ENCODE measurements at places on chromosomes 12 and 14.

- DNase-seq = no peak
Observed at GRCh38 chr12:106644335-106645073, 61.7 kb downstream of the RFX4 start.

DNA sequence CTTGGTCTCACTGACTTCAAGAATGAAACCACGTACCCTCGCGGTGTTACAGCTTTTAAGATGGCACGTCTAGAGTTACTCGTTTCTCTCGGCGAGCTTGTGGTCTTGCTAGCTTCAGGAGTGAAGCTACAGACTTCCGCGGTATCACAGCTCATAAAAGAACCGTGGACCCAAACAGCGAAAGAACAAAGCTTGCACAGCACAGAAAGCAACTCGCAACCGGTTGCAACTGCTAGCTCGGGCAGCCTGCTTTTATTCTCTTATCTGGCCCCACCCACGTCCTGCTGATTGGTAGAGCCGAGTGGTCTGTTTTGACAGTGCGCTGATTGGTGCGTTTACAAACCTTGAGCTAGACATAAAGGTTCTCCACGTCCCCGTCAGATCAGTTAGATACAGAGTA lies 4.2 kb upstream of the CLEC4C start:
- DNase-seq = no peak

DNA sequence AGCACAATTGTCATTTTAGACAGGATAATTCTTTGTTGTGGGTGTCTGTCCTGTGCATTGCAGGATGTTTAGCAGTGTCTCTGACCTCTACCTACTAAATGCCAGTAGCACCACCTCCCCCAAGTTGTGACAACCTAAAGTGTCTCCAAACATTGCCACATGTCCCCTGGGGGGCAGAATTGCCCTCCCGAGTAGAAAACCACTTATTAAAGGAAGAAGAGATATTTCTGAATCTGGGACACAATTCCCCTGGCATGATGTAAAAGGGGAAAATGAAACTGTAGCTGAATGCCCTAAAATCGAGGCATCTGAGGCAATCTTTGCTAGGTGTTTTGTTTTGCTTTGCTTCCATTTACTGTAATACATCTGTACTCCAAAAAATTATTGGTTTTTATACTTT lies 116.8 kb upstream of the NAP1L1 start:
- no peak for DNase-seq

- DNase-seq = no peak
Observed at GRCh38 chr12:52436000-52436827, 2.0 kb upstream of the KRT75 start.

DNA sequence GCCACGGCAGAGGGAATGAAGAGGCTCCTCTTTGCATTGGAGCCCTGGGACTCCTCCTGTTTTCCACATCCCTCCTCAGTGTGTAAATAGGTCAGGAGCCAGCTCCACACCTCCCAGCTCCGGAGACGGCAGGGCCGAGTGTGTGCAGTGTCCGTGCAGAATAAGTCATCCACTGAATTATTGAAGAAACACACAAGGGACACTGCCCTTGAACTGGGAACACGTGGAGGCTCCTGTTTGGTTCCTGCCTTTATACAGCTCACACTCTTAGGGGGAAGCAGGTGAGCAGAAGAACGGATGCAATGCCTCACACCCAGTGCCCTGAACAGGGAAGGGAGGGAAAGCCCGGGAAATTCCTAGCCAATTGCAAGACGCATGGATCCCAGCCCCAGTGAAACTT lies 10.4 kb upstream of the FZD10 start:
- no peak for DNase-seq

All from DMS153 (cell line).